ENCODE measurements at places on chromosomes 11 and 22.

DNA sequence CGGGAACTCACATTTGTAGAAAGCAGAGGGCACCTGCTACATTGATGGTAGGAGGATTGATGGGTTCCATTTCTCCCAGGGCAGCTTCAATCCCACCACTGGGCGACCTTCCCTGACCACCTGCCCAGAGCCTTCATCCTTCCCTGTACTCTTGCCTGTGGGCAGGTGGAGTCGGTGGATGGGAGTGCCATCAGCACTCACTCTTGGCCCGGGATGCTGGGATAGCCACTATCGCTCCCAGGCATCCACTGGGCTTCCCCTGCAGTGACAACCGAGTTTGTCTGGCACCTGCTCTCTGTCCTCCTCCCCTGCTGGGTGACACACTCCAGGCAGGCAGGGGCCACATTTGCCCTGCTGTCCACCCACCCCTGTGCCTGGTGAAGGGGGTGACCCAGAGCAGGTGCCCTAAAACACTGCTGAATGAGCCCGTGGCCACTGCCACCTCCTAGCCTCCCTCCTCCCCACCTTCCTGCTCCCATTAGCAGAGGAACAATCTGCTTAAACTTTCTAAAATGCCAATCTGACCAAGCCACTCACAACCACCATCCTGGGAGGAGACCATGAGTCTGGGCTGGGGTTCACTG is 604.7 kb downstream of the TBC1D22A start:
- no peak for DNase-seq

GRCh38 chr11:118084247-118084646 is 2.5 kb downstream of the SMIM35 start:
- no peak for DNase-seq

- DNase-seq = no peak
Observed at GRCh38 chr11:131223198-131223991, 147.0 kb upstream of the NTM start.

GRCh38 chr11:8717544-8717875 is 34.9 kb downstream of the RPL27A start:
- no peak for DNase-seq

DNA sequence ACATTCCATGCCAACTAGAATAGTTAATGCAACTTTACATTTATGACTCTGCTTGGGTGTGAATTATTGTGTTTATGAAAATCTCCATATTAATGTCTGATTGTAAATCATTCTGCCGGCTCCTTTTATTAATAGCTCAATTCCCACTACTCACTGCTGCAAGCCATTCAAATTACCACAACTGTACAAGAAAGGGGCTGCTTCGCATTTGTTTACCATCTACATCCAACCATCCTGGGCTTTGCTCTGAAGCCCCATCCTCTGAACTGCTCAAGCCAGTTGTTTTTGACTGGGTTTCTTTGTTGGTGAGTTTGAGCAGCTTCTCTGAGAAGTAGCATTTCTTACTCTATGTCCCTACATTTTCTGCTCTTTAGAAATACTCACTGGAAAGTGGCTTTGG is 451.6 kb upstream of the CADM1 start:
- DNase-seq = no peak

GRCh38 chr22:23184764-23185113 is 4.4 kb downstream of the BCR start:
- DNase-seq = no peak

GRCh38 chr11:15757048-15757698 is 599.2 kb downstream of the SOX6 start:
- no peak for DNase-seq

DNA sequence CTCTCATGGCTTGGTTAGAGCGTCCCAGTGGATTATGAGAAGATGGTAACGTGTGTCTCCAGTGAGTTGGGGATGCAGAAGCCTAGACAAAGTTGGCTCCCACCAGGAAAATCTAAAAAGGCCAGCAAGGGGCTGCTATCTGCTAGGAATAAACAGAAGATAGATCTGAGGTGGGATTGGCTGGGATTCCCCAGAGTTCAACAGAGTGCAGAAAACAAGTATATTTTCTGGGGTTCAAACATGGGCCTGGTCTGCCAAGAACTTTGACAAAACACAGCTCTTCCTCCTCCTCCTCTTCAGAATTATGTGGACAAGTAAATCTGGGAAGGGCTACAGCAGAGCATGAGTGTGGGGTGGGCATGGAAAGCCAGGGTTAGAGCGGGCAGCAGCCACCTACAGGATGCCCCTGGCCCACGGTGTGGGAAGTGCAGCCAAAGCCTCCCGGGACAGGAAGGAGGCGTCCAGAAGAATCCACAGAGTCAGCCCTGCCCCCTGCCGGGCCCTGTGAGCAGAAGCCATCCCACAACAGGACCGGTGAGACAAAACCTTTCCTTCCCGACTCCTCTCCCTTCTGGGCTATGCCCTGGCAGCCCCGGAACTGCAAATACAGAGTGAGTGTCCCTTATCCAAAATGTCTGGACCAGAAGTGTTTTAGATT is 67.1 kb downstream of the CD82 start:
- DNase-seq = no peak

DNA sequence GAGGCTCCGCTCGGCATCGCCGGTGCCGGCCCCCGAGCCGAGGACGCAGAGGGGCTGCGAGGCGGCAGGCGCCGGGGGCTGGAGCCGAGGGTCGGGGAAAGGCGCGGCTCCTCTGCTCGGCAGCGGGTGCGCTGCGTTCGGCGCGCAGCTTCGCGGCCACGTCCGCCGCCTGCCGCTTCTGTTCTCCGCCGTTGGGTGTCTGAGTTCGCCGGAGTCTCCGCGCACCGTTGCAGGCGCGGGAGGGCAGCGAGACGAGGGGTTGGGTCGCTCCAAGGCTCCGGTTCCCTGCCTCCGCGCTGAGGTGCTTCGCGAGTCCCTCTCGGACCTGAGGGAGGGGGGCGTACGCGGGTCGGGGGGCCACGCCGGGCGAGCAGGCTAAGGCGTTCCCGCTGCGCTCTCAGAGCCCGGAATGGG is 347 bp downstream of the MN1 start:
- DNase-seq = no peak

DNA sequence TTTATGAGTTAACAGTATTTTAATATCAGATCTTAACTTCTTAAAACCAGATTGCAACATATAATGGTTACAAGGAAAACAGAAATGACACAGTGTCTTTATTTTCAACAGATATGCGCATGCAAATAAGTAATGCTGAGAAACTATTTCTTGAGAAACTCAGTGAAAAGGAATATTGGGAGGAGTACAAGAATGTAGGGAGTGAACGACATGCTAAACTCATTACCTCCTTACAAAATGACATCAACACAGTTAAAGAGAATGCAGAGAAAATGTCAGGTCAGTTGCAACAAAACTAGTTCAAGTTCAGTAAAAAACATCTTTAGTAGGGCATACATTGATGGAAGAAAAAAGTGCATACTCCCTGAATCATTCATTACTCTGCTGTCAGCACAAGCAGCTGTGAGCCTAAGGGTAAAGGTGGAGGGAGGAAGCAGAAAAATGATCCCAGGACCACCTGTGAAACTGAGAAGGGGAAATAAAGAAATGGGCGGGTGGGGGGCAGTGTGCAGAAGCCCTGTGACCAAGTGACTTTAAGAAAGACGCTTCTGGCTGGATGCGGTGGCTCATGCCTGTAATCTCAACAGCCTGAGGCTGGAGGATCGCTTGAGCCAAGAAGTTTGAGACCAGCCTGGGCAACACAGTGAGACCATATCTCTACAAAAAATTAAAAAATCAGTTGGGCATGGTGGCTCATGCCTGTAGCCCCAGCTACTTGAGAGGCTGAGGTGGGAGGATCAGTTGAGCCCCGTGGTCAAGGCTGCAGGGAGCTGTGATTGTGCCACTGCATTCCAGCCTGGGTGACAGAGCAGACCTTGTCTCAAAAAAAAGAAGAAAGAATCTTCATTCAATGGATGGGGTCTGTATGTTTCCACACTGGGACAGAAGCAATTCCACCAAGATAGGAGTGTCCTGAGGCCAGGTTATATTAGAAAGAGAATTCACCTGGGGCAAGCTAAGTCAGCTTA is 31.2 kb downstream of the CCDC83 start:
- DNase-seq = no peak

GRCh38 chr11:36215693-36216060 is 73.5 kb downstream of the COMMD9 start:
- DNase-seq = no peak

DNA sequence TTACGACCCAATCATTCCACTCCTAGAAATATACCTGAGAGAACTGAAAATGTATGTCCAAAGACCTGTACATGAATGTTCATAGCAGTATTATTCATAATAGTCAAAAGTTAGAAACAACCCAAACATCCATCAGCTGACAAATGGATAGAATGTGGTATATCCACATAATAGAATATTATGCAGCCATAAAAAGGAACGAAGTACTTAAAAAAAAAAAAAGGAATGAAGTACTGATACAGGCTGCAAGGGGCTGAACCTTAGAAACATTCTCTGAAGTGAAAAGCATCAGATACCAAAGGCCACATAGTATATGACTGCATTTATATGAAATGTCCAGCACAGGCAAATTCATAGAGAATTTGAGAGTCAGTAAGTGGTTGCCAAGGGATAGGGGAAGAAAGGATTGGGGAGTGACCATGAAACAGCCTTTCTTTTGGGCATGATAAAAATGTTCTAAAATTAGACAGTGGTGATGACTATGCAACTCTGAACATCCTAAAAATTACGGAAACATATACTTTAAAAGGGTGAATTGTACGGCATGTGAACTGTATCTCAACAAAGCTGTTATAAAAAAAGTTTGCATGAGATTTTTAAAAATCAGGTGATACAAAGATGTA is 1.8 kb downstream of the TPST2 start:
- no peak for DNase-seq

DNA sequence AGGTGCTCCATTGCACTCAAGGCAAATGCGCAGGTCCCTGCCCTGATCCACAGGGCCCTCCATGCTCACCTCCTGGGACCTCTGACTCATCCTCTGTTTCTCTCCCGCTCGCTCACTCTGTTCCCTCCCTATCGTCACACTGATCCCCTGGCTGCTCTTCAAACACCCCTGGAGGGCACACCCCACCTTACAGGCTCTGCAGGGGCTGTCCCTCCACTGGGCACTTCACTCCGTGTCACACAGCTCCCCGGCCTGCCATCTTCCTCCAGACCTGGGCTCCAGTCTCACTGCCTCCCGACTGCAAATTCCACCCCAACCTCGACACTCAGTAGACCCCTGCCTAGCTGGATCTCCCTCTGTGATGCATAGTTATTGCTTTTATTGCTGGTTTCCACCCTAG is 91.5 kb upstream of the PRDM11 start:
- no peak for DNase-seq

- DNase-seq = no peak
Observed at GRCh38 chr11:131471976-131472375, 101.6 kb downstream of the NTM start.

DNA sequence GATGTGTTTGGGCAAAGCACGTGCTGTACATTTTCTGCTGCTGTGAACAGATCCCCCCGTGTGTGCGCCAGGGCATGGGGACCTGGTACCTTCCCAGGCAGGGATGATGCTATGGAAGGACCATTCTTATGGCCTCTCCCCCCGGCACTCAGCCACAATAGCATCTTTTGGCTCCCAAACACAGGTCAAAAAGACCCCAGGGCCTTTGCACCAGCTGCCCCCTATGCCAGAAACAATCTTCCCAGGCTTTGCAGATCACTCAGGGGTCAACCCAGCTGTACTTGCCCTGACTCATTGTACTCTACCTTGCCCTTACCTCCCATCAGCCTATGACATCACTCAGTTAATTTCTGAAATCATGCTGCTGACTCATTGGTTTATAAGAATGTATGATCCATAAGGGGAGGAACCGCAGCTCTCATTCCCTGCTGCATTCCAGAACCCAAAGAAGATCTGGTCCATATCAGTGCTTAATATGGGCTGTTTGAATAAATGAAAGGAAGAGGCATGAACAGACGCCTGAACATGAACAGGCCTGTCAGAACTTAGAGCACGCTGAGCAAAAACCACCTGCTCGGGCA is 100.7 kb downstream of the CELSR1 start:
- DNase-seq = no peak

GRCh38 chr22:46501701-46502100 is 35.7 kb downstream of the CELSR1 start:
- no peak for DNase-seq

GRCh38 chr11:37858398-37858797 is 1260.4 kb upstream of the RAG2 start:
- DNase-seq = no peak

GRCh38 chr11:67504950-67505581 is at the start of gene PITPNM1:
Gene PITPNM1, minus strand, starts transcription at chr11:67505363. Its CDS starts 1,183 bp downstream, at chr11:67504180.
- DNase-seq = peak; percentile 67

- DNase-seq = no peak
Observed at GRCh38 chr11:46345131-46345597, 2.1 kb upstream of the DGKZ start.
